ENCODE measurements at places on chromosomes 7 and 10.

- H3K36me3 ChIP-seq: no peaks in the 10 kb centered on the region
- H3K27ac ChIP-seq: no peak overlapping the region
- H3K27me3 ChIP-seq: no peaks in the 10 kb centered on the region
- H3K4me1 ChIP-seq: peaks cover 14% of the 10 kb centered on the region
- no peak for DNase-seq
These were observed 12.3 kb downstream of the CISD1 start for GRCh38 chr10:58281092-58281752.

DNA sequence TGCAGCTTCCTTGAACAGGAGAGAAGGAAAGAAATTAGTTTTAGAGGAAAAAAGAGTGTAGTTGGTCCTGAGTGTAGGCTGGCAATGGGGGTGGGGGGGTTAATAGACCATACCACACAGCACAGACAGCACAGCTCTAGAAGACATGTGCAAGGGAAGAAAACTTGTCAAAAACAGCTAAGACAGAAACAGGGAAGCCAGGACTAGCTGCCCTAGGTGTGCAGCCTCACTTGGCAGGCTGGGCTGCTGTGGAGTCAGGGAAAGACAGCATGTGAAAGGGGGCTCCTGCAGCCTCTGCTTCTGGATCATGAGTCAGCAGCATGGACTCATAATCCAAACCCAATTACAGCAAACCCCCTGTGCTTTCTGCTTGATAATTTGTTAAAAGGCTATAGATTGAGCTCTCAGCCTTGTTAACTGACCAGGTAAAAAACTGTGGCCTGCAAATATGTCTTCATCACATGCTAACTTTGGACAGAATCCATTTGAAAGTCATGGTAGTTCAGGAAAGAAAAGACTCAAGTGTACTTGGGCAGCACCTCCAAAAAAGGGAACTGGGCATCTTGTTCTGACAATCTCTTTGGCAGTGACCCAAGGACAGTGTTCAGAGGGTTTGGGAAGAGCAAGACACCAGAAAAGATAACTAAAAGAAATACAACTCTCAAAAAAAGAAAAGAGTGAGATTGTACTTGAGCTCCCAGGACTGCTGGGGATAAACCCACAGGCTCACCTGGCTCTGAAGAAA lies 142.2 kb upstream of the VWC2 start:
- no peak overlapping the region for H3K4me3 ChIP-seq
- no peaks in the 10 kb centered on the region for H3K27me3 ChIP-seq
- no peaks in the 10 kb centered on the region for H3K4me1 ChIP-seq
- H3K27ac ChIP-seq: no peak overlapping the region

GRCh38 chr10:28704464-28705161 lies 27.3 kb downstream of the BAMBI start:
- H3K4me3 ChIP-seq: no peak overlapping the region
- H3K4me1 ChIP-seq: no peaks in the 10 kb centered on the region
- H3K27me3 ChIP-seq: peaks cover 6% of the 10 kb centered on the region
- DNase-seq: no peak
- no peak overlapping the region for H3K27ac ChIP-seq
- no peaks in the 10 kb centered on the region for H3K36me3 ChIP-seq

DNA sequence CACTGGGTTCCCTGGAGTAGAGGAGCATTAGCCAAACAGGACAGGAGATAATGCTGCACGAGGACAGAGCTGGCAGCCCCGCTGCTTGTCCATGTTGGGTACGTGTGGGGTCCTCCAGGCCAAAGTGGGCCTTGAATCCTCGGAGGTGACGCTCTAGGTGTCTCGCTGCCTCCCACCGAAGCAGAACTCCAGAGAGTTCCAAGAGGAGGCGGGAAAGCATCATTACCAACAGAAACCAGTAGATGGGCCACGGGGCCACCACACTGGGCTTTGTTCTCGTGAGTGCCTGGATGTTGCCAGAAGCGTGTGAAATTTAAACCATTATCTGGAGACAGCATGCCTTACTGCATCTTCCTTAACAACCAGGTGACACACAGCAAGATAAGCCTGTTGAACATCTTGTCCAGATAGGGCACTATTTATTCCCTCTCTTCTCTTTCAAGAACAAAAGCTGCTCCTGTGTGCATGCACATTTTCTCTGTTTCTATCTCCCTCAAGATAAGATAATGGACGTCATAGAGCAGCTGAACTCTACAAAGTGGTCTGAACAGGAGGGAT lies 56.8 kb downstream of the TNS3 start:
- H3K36me3 ChIP-seq: peaks cover 11% of the 10 kb centered on the region
- H3K27ac ChIP-seq: no peak overlapping the region
- no peaks in the 10 kb centered on the region for H3K27me3 ChIP-seq
- H3K4me1 ChIP-seq: peaks cover 11% of the 10 kb centered on the region

DNA sequence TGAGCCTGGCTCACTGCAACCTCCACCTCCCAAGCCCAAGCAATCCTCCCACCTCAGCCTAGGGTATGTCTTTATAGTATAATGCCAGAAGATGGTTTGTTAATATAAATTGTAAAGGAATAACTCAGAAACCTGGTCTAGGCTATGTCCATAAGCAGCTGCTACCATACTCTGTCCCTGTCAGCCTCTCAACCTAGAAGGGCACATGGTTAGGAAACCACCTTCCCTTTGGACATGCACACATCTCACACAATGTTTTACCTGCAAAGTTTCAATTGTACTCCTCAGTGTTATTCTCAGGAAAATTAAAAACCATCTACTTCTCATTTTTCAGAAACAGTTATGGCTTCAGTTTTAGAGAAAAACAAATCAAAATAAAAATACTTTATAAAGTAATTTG lies 40.1 kb downstream of the ARHGAP21 start:
- H3K4me3 ChIP-seq: no peak overlapping the region
- no peaks in the 10 kb centered on the region for H3K27me3 ChIP-seq
- H3K36me3 ChIP-seq: 0 out of 2 replicates have a peak, but pooled peaks cover 5% of the 10 kb centered on the region
- H3K27ac ChIP-seq: no peak overlapping the region
- H3K4me1 ChIP-seq: peaks cover 23% of the 10 kb centered on the region

DNA sequence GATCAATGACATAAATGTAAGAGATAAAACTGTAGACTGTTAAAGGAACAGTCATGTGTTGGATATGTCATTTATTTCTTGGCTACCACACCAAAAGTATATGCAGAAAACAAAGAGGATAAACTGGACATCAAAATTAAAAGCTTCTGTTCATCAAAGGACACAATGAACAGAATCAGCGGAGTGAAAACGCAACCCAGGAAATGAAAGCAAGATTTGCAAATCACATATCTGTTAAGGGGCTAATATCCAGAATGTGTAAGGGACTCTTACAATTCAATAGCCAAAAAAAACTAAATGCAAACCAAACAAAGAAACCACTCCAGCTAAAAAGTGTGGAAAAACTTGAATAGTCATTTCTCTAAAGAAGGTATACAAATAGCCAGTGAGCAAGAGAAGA lies 164.3 kb downstream of the ZMYND11 start:
- peaks cover 9% of the 10 kb centered on the region for H3K4me1 ChIP-seq
- H3K36me3 ChIP-seq: no peaks in the 10 kb centered on the region
- no peak overlapping the region for H3K4me3 ChIP-seq
- no peak overlapping the region for H3K27ac ChIP-seq

DNA sequence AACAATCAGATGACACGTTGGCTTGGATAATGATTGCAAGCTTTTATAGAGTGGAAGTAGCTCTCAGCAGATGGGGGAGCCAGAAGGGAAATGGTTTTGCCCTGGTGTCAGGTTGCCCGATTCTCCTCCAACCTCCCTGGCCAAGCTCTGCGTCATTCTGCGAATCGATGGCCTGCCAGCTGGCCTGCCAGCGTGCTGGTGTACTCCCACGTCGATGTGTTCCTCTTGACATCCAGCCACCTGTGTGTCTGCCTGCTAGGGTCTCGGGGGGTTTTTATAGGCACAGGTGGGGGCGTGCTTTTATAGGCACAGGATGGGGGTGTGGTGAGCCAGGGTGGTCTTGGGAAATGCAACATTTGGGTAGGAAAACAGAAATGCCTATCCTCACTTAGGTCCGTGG lies 4.6 kb downstream of the NET1 start:
- peaks cover 9% of the 10 kb centered on the region for H3K4me1 ChIP-seq
- no peaks in the 10 kb centered on the region for H3K27me3 ChIP-seq
- DNase-seq: no peak

- H3K4me3 ChIP-seq: peak within 1 kb of the TSS; percentile 91
- DNase-seq: peak; percentile 85
- peaks cover 20% of the 10 kb centered on the region for H3K36me3 ChIP-seq
- no peaks in the 10 kb centered on the region for H3K27me3 ChIP-seq
These were observed at the start of gene BMPER for GRCh38 chr7:33905389-33906032. TSS of gene BMPER (plus strand) at chr7:33905539. CDS start at chr7:33905614, 75 bp downstream.

GRCh38 chr10:48414778-48415177 lies 108.3 kb downstream of the MAPK8 start:
- no peak overlapping the region for H3K27ac ChIP-seq
- no peak overlapping the region for H3K4me3 ChIP-seq
- peak; percentile 65 for DNase-seq

DNA sequence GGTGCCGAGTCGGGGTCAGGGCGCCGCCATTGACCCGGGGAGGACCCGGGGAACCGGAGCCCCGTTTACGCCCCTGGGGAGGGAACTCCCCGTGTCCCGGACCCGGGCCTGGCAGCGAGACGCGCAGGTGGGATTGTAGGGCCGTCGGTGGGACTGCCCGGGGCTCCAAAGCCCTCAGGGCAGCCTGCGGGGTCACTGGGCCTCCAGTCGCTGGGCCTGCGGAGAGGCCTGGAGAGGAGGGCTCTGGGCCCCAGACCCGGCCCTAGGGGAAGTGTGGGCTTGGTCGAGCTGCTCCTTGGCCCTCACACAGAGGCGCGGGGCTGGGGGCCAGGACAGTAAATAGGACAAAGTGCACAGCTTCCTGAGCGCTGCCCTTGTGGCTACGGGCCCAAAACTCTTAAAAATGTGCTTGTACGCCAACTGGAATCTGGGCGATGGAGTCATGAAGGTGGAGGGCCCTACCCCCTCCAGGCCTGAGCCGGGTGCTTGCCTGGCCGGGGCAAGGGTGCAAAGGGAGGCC lies 657 bp downstream of the ECHDC3 start:
- no peaks in the 10 kb centered on the region for H3K36me3 ChIP-seq
- H3K4me1 ChIP-seq: no peaks in the 10 kb centered on the region
- H3K27ac ChIP-seq: no peak overlapping the region
- H3K4me3 ChIP-seq: peak overlapping the region; percentile 52
- DNase-seq: no peak

DNA sequence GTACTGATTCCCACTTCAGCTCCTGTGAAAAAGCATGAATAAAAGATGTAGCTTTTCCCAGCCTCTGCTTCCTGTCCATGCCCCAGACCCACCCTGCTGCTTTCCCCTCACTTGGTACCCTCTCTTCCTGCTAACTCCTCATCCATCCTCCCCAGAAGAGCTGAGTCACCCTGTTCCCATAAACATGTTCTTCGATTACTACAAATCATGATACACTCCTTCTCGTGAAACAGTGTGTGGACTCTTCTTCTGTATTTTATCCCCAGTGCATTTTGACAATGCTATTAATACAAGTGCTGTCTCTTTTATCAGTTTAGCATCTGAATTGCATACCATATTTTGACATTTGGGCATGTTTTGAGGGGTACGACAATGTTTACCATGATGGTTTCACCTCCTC lies 45.8 kb upstream of the SORBS1 start:
- H3K27ac ChIP-seq: no peak overlapping the region
- H3K27me3 ChIP-seq: no peaks in the 10 kb centered on the region
- no peak overlapping the region for H3K4me3 ChIP-seq
- H3K4me1 ChIP-seq: no peaks in the 10 kb centered on the region
- H3K36me3 ChIP-seq: peaks cover 44% of the 10 kb centered on the region
- no peak for DNase-seq

DNA sequence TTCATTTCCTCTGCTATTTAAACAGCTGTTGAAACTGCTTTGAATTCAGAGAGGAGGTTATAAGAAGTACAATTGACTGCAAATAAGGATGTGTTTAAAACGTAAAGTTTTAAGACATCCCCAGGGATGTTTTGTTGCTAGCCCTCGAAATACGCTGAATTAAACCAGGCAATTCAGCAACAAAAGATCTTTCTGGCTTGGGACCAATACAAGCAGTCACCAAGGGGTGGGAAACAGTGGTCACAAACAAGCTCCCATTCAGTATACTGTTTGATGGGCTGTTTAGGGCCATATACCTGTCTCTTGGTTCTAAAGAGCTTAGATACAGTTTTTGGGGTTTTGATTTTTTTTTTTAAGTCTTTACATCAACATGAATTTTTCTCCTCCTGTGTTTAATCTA lies 446.3 kb upstream of the POT1 start:
- H3K27me3 ChIP-seq: no peaks in the 10 kb centered on the region
- no peaks in the 10 kb centered on the region for H3K4me1 ChIP-seq
- no peaks in the 10 kb centered on the region for H3K36me3 ChIP-seq
- no peak overlapping the region for H3K27ac ChIP-seq
- DNase-seq: no peak

- peak overlapping the region; percentile 65 for H3K27ac ChIP-seq
- H3K27me3 ChIP-seq: no peaks in the 10 kb centered on the region
- DNase-seq: no peak
- H3K4me3 ChIP-seq: peak overlapping the region; percentile 92
- H3K36me3 ChIP-seq: peaks cover 15% of the 10 kb centered on the region
These were observed 547 bp downstream of the DDIT4 start for GRCh38 chr10:72274213-72274729.

DNA sequence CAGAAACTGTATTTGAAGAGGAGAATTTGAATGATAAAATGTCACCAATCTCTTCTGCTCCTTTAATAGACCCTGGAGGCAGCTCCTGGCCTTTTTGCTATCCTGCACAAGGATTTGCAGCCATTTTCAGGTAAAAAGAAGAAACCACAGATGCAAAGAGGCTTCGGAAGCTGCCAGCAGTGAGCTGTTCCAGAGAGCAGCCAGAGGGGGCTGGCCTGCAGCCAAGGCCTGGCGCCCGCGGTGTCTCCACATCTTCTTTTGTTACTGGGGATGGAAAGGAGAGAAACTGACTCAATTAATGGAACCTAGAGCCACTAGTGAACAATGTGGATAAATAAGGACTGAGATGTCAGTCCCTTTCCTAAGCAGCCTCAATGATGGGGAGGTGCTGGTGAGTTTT lies 23.9 kb upstream of the GPR26 start:
- H3K4me1 ChIP-seq: peaks cover 18% of the 10 kb centered on the region
- H3K27ac ChIP-seq: no peak overlapping the region
- peak; percentile 29 for DNase-seq
- H3K27me3 ChIP-seq: peaks cover 8% of the 10 kb centered on the region
- no peaks in the 10 kb centered on the region for H3K36me3 ChIP-seq
- H3K4me3 ChIP-seq: no peak overlapping the region

DNA sequence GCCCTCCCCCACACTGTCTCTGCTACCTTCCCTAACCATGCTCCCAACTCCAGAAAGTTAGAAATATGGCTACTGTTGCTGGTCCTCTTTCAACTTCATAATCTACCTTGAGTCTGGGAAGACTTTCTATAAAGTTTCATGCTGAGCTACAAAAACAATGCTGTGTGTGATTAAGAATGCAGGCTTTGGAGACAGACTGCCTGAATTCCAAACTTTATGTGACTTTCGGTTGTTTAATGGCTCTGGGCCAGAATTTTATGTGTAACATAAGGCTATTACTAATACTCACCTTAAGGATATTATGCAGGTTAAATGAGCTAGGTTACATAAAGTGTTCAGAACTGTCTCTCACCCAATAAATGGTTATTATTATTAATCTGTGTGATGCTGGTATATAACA lies 19.1 kb downstream of the BET1 start:
- peak; percentile 13 for DNase-seq
- H3K4me1 ChIP-seq: no peaks in the 10 kb centered on the region
- no peak overlapping the region for H3K4me3 ChIP-seq
- H3K27ac ChIP-seq: no peak overlapping the region

GRCh38 chr10:88227342-88228018 lies 355.6 kb downstream of the RNLS start:
- H3K4me3 ChIP-seq: no peak overlapping the region
- no peak overlapping the region for H3K27ac ChIP-seq
- H3K4me1 ChIP-seq: no peaks in the 10 kb centered on the region
- no peaks in the 10 kb centered on the region for H3K27me3 ChIP-seq
- no peak for DNase-seq
- H3K36me3 ChIP-seq: no peaks in the 10 kb centered on the region

Data from GM23248 (cell line).